ENCODE measurements at places on chromosomes 2 and 18.

DNA sequence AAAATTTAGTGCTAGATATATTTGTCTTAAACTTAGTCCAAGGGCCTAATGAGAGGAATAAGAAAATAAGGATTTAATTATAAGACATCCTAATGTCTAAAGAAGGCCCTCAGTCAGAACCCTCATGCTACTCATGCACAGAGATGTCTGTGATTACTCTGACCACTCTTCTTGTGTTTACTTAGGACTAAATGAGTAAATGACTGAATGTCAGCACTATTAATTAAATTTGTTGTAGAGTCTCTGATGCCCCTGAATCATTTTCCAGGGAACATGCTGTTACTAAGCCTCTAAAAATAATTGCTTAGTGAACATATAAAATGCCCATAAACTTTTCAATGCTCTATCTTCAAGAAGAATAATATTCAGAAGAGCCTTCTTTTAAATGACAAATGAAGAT, 32.4 kb downstream of the GULP1 start:
- DNase-seq: no peak

DNA sequence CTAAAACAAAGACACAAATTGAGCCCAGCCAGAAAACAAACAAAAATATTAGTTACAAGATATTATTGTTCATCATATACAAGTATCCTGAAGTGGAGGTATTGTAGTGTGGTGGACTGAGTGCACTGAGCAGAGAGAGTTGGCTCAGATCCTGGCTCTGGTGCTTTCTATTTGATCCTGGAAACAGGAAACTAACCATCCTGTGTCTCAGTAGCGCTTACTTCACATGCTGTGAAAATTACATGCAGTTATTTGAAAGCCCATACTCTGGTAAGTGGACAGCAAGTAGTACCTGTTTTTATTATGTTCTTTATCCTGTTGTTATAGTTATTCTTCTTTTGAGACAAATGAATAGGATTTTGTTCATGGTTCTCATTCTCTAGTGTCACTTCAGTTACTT, 84.3 kb upstream of the CRIM1 start:
- no peak for DNase-seq

GRCh38 chr18:46407486-46408166, 249.4 kb downstream of the LOXHD1 start:
- no peak for DNase-seq

DNA sequence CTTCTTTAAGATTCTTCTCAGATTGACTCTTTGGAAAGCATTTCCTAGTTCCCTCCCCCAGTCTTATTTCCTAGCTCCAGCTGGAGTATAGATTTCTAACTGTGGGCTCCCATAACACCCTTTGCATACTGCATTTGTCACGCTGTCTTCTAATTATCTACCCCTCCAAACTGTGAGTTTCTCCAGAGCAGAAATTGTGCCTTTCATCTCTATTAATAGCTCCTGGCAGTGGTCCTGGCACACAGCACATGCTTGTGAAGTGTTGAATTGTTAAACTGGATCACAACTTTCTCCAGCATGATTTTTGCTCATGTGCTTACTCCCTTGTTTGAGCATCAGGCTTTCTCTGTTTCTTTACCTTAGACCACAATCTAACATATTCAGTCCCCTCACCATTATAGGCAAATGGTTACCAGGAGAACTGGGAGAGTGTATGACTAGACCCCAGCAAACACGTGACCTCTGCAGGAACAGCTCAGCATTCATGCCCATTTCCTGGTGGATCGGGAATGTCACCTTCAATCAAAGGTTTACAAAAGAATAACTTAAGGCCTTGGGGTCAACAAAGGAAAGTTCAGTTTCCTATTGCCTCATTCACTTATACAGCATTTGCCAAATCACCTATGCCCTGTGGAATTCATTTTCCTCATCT, 175.7 kb upstream of the TANK start:
- DNase-seq: peak; percentile 80

- no peak for DNase-seq
Measured at GRCh38 chr2:85875350-85876050, 13.3 kb downstream of the ST3GAL5 start.

DNA sequence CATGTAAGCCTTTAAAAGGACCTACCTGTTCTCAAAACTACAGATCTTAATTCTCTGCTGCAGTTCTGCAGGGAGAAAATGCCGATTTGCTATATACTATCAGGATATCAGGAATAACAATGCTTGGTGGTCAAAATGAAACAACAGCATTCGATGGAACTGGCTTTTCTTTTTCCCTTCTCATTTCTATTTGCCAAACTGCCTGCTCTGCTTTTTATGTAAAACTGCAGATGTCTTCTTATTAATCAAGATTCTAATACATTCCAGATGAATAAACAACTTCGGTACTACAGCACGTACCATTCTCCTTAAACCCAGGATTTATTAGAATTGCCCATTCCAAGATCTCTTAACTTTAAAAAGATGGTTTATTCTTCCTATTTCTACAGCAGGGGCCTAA, 100.9 kb downstream of the ZNF521 start:
- no peak for DNase-seq

- DNase-seq: no peak
Measured at GRCh38 chr18:42549596-42549995, 565.9 kb downstream of the RIT2 start.

- no peak for DNase-seq
Measured at GRCh38 chr2:238848691-238848975, 748 bp downstream of the TWIST2 start.

- no peak for DNase-seq
Measured at GRCh38 chr2:142179686-142180085, 48.9 kb upstream of the LRP1B start.

GRCh38 chr18:36688020-36688965, 140.5 kb downstream of the TPGS2 start:
- peak; percentile 68 for DNase-seq

DNA sequence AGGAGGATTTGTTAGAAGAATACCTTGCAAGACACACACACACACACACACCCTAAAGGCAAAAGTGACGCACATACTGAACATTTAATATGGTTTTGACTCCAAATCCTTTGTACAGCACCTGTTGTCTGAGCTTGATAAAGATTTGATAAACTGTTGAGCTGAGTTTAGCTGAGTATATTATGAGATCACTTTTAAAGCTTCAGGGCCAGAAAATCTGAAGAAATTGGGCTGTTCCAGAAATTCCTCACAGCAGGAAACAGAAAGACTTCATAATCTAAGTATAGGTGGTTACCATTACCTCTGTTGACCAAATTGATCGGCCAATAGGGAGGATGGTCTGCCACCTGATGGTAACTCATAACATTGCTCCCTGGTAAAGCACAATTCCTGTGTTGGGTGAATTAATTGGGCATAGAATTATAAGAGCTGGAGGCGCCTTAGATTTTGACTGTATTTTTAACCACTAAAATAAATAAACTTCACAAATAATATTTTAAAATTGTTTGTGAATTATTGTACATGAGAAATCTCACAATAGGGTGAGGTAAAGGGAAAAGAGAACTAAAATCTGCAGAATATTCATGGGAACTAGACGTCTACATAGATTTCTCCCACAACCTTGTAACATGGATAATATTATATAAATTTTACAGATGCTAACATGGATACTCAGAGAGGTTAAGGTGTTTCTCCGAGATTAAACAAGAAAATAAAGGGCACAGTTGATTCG, 21.8 kb upstream of the RPIA start:
- DNase-seq: peak; percentile 23

DNA sequence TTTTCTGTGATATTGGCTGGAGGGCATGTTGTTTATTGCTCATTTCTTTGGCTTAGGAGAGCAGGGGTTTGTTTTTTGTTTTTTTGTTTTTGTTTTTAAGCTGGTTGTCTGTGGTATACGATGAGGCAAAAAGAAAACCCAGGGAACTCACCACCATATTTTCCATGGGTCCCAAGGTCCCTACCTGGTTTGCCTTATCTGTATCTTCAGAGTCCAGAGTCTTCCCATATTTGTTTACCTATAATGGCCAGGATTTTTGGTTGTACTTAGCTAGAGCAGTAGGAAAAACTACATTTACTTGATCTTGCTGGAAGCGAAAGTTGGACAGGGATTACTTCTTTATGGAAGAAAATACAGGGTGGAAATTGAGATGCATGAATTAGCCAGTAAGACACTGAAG, 9.5 kb downstream of the LCLAT1 start:
- no peak for DNase-seq

DNA sequence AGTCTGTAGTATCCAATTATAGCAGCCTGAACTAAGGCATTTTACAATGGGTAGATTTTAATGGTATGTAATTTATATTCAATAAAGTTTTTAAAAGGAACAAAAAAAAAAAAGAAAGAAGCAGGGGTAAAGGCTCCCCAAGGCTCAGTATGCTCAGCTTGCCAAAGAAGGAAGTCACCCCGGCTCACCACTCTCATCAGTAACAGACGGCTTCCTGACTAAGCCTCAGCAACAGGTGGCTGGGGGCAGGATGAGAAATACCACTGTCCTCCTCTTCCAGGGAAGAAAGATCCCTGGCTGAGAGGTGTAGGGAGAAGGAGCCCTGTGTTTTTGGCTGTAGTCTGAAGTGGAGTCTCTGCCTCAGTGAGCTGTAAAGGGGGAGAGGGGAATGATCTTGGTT, 121.2 kb downstream of the ARHGEF4 start:
- DNase-seq: no peak

- no peak for DNase-seq
Measured at GRCh38 chr2:123563515-123563914, 461.6 kb upstream of the CNTNAP5 start.

DNA sequence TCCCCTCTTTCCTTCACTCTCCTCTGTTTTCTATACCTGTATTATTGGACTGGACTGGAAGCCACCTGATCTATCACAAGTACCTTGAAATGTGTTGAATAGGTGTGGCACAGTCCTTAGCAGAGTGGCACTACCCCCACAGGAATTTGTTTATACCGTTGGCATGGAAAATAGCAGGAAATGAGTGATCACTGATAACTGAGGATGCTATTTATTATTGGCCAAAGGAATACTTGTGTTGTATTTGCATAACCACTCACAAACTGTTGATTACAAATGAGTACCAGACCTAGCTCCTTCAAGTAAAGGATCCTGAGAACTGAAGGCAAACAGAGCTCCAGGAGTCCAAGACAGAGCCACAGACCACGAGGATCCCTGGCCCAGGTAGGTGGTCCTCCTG, at the start of gene IL37:
TSS of gene IL37 (plus strand) at position 301 of the 400 bp plus-strand sequence. CDS start 1,848 bp downstream, outside the sequence.
- DNase-seq: no peak

DNA sequence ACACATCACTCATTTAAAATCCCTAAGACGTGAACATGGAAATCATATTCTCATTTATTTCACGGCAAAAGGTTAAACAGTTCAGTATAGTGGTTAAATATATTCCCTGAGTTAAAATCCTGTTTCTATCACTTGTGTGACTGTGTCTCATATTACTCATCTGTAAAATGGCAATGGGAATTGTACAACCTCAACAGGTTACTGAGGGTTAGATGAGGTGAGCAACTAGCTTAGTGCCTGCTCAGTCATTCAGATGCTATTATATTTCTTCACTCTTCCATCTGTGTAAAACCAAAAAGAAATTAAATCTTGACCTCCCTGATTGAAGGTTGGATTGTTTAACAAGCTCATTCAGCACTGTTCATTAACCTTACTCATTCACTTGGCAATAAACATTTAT, 212.4 kb upstream of the STK17B start:
- no peak for DNase-seq

- DNase-seq: peak; percentile 12
Measured at GRCh38 chr2:167783261-167784083, 463.9 kb downstream of the STK39 start.

- DNase-seq: no peak
Measured at GRCh38 chr18:3491981-3492555, 42.1 kb downstream of the TGIF1 start.

GRCh38 chr2:235909358-235909757, 258.8 kb downstream of the GBX2 start:
- no peak for DNase-seq

GRCh38 chr18:21907451-21907850, 166.9 kb downstream of the MIB1 start:
- DNase-seq: no peak

DNA sequence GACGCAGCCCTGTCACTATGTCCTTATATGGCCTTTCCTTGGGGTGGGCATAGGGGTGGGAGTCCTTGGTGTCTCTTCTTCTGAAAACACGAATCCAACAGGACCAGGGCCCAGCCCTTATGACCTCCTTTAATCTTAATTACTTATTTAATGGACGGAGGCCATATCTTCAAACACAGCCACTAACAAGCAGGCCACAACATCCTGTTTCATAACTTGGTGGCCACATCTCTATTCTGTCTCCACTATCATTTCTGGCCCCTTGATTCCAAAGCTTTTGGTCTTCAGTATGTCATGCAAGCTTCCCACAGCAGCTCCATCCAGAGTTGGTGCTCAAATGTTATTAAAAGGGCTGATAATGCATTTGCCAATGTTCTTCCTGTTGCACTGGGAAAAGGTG, 287.3 kb upstream of the SMIM21 start:
- no peak for DNase-seq

DNA sequence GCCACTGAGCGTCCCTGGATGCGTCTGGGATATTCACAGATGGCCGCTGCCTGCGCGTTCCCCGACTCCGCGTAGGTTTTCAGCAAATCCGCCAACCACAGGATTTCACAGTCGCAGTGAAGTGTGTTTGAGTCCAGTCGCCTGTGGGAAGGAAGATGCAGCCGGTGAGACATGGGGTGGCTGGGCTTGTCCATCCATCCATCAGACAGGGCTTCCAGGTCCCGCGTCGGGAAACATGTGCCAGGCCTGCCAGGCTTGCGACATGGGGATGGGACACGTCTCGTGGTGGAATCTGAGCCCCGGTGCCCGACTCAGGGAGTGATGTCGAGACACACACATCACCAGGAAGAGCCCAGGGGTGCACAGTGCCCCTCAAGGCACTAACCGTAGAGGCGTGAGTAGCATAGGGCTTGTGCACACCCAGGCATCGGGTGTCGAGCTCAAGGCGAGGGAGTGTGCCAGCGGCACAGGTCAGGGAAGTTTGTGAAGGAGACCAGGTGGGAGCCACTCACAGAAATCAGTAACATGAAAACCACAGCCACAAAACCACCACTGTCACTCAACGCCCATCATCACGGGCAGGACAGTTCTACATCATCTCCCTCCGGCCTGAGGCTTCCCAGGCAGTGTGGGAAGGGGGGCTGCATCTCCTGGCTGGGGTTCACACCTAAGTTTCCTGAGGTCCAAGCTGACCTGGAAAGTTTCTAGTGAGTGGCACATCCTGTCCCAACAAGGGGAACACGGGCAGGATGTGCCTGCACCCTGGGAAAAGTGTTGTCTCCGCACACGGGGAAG, 63.9 kb downstream of the PXDN start:
- no peak for DNase-seq

- DNase-seq: no peak
Measured at GRCh38 chr2:148817210-148817708, 57.8 kb upstream of the KIF5C start.

DNA sequence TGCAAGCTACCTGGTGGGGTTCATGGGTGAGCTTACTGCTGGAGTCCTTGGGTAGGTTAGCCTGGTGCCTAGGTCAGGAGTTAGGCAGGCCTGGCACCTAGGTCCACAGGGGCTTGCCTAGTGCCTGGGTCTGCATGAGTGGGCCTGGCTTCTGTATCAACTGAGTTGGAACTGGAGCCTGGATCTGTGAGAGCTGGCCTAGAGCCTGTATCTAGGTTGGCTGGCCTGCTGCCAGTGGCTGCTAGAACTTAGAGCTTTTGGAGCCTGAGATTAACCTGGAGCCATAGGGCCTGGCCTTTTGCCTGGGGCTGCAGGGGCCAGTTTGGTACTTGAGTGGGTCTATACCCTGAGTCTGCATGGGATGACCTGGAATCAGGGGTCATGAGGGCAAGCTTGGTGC, 679.4 kb downstream of the NUP35 start:
- no peak for DNase-seq

- DNase-seq: peak; percentile 89
Measured at GRCh38 chr2:23449831-23450331, 64.9 kb downstream of the KLHL29 start.

- DNase-seq: no peak
Measured at GRCh38 chr2:144546933-144547332, 27.0 kb upstream of the ZEB2 start.
